ENCODE measurements at places on chromosomes 5 and 9. TPM values are rescaled to one million over a fixed set of nuclear protein-coding genes. Genes with fewer than 3 reads are reported as not detected.

DNA sequence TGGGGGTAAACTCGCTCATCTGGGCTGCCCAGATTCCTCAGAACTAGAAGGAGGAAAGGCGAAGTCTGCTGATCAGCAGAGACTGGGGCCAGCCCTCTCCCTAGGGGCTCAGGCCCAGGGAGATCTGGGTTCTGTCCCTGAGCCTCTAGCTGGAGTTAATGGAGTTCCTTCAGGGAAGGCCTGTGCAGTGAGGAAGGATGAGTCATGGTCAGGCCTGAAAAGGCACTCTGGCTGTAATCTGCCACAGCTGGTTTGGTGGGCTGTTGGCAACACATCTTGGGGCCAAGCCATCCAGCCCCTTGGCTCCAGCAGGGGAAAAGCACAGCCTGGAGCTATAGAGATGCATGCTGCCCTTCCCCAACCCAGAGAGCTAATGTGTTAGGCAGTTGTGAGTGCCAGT, 459.6 kb downstream of the PRELID2 start:
- no peak for DNase-seq

- no peak for DNase-seq
These were observed 78.4 kb downstream of the NDFIP1 start for GRCh38 chr5:142186857-142187594.

DNA sequence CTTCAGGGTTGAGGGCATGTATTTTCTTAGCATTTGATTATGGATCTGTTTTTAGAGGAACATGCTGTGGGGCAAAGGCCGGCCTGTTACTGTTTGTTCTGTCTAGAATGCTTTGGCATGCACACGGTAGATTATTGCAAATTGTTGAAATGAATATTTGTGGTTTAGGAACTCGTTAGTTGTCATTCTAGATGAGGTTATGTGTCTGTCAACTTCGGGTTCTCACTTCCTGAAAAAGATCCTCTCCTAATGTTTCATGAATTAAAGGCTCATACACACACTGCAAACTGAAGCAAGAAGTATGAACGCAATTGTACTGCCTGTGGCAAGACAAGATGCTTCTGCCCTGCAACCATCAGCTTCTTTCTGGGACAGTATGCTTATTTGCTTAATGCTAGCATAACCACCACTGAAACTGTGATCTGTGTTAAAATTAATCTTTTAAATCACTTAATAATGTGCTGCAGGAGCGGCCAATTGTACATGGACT, 99.6 kb downstream of the BASP1 start:
- DNase-seq: no peak

SPINK1 gene
- total RNA-seq: not detected

GRCh38 chr5:38069360-38069759, 189.0 kb upstream of the EGFLAM start:
- peak; percentile 23 for DNase-seq

DNA sequence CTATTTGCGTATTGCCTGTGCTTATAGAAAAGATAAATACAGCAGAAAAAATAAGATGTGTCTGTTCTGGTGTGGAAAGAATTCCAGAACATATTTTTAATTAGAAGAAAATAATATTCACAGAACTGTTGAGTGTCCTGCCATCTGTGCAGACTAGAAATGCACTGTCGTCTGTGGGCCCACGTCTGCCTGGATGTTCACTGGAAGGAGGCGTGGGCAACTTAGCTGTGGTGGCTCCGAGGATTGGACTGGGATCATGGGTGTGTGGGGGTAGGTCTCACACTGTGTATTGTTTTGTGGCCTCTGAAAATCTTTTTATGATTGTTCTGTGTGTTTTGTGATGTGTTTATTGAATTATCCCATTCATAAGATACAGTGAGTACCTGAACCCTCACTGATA, 126.0 kb upstream of the CACNA1B start:
- DNase-seq: no peak

GRCh38 chr9:88816141-88816540, 175.1 kb upstream of the S1PR3 start:
- DNase-seq: no peak

DNA sequence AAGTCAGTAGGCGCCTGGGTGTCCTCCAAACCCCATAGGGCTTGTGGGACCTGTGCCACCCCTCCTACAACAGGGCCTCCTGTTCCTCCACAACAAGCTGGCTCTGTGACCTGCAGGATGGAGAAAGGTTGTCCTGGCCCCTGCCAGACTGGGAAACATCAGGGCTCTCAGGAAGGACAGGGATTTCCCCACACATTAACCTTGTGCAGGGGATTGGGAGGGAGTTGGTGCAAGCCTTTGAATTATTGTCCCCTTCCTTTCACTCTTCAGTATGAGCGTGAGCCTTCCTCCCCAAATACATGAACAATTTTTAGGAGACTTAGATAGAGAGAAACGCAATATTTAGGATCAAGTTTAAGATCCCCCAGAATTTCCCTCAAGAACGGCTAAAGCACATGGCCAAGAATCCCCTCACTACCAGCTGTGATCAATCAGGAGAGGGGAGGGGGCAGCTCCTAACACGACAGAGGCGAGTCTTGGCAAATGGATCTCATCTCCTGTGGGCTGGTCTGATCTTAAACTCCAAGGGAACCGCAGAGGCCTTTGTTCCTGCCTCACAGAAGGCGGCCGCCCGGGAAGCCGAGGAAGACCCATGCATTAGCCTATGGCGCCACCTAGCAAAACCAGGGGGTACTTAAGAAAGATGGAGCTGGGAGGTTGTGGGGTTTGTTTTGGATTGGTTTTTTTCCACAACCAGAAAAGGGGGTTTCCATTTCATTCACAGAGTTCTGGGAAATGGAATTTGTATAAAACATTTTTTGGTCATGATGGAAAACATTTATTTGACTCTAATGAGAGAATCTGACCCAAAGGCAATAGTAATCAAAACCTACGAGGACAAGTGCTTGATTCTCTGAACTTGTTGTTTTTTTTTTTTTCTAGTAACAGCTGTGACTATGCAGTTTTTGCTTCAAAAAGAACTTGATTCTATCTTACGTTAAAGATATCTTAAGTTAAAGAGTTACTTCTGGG, 36.1 kb upstream of the OSMR start:
- peak; percentile 88 for DNase-seq

GRCh38 chr9:70805949-70806348, 315.5 kb downstream of the TRPM3 start:
- peak; percentile 26 for DNase-seq

FOXD4L6 gene
- not detected for total RNA-seq

GRCh38 chr5:160452036-160452435, 30.4 kb downstream of the PTTG1 start:
- DNase-seq: no peak

SPATA31C1 gene
- not detected for total RNA-seq

DNA sequence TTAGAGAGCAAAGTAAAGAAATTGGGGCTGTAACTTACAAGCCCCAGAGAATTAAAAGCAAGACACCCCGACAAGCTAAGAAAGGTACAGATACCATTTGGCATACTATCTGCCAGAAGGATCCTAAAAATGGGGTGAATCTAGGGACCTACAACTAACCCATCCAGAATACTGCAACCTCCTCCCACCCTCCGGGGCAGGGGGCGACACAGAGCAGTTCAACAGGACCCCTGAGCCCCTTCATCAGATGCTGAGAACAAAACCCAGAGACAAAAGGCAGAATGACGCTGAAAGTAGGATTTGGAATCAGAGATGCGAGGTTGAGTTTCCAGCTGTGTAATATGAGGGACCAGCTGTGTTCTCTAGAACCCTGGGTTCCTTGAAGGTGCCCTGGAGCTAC, 71.2 kb downstream of the EPB41L4B start:
- DNase-seq: no peak

GRCh38 chr5:958701-959571, 49.7 kb upstream of the NKD2 start:
- DNase-seq: peak; percentile 67

CCNO gene
- total RNA-seq: 1.7 TPM

DNA sequence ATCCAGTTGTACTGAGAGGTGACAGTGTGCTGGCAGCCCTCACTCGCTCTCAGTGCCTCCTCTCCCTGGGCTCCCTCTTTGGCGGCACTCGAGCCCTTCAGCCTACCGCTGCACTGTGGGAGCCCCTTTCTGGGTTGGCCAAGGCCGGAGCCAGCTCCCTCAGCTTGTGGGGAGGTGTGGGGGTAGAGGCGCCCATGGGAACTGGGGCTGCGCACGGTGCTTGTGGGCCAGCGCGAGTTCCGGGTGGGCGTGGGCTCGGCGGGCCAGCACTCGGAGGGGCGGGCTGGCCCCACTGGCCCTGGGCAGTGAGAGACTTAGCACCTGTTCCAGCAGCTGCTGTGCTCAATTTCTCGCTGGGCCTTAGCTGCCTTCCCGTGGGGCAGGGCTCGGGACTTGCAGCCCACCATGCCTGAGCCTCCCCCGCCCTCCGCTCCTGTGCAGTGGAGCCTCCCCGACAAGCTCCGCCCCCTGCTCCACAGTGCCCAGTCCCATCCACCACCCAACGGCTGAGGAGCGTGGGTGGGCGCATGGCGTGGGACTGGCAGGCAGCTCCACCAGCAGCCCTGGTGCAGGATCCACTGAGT, 342.2 kb upstream of the ZNF608 start:
- no peak for DNase-seq

GRCh38 chr5:149485655-149486615, 65.3 kb downstream of the CSNK1A1 start:
- peak; percentile 80 for DNase-seq

TRIM14 gene
- 4.8 TPM for total RNA-seq

DNA sequence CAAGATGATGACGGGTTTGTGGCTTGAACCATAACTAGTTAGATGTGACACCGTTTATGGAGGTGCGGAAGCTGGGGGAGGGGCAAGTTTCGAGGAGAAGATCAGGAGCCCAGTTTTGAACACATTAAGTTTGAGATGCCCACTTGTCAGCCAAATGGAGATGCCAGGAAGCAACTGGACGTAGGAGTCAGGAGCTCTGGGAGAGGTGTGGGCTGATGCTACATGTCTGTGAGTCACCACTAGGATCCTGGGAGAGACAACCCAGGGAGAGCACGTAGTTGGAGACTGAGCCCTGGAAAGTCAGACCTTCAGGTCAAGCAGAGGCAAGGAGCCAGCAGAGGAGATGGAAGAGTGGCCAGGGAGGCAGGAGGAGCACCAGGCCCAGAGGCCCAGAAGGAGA, 48.8 kb upstream of the SLC25A51 start:
- peak; percentile 22 for DNase-seq

Measured in ovary (tissue), 10 donors.